ENCODE measurements at places on chromosomes 12 and 14. TPM values are rescaled to one million over a fixed set of nuclear protein-coding genes. Genes with fewer than 3 reads are reported as not detected.

Gene MTHFD1
- total RNA-seq = 46.4 TPM

Gene CHGA
- 59.1 TPM for total RNA-seq

Gene CLEC4C
- not detected for total RNA-seq

Gene CLEC9A
- not detected for total RNA-seq

Gene FGF6
- not detected for total RNA-seq

Gene SERPINA9
- not detected for total RNA-seq

Gene ENDOU
- total RNA-seq = not detected

Gene LRP6
- total RNA-seq = 58.6 TPM

Gene ITFG2
- 14.5 TPM for total RNA-seq

All from diencephalon (tissue), 1 donor.